Foreskin melanocyte (primary cell): ENCODE measurements at places on chromosomes 1 and 21.

GRCh38 chr1:153553830-153554541 lies 4.9 kb upstream of the S100A3 start:
- DNase-seq: no peak

- no peak for DNase-seq
Observed at GRCh38 chr1:205576805-205577761, 54.7 kb downstream of the ELK4 start.

GRCh38 chr21:34020005-34020847 lies 53.2 kb upstream of the MRPS6 start:
- DNase-seq: no peak

- DNase-seq: no peak
Observed at GRCh38 chr1:215539803-215540570, 27.1 kb upstream of the KCTD3 start.

- DNase-seq: no peak
Observed at GRCh38 chr1:72066431-72066830, 215.9 kb downstream of the NEGR1 start.

- DNase-seq: no peak
Observed at GRCh38 chr1:72109916-72110315, 172.4 kb downstream of the NEGR1 start.

DNA sequence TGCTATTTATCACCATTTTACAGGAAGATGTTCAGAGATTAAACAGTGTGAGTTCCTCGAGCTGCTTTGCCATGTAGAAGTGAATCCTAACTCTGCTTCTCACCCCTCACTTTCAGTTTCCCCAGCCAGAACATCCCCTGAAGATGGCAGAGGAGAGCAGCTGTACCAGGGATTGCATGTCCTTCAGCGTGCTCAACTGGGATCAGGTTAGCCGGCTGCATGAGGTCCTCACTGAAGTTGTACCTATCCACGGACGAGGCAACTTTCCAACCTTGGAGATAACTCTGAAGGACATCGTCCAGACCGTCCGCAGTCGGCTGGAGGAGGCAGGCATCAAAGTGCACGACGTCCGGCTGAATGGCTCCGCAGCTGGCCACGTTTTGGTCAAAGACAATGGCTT lies 16.9 kb downstream of the TENT5C start:
- no peak for DNase-seq

- no peak for DNase-seq
Observed at GRCh38 chr1:196450143-196451095, 157.8 kb downstream of the KCNT2 start.

DNA sequence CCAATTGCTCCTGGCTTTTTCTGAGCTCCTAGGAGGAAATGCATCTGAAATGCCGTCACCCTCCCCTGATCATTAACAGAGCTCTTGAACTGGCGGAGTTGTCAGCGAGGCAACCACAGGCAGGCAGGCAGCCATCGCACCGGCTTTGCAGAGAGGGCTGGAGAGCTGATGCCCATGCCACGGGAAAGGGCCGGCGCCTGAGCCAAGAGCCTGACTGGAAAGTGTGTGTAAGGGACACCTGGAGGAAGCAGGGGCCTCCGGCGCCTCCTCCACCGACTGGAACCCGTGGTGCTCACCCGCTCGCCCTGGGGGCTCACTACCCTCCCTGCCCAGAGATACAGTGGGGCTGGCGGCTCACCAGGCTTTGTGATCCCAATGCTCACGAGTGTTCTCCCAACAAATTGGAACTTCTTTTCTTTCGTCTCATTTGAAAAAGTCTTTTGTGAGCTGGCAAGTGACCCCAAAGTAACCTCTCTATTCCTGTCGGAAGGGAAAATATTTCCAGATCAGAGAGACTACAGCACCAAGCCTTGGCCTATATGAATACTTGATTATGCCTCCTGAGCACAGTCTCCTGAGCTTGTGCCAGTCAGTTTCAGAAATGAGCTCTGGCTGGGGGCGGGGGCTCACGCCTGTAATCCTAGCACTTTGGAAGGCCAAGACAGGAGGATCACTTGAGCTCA lies 97.7 kb upstream of the SLC25A33 start:
- DNase-seq: peak; percentile 99

GRCh38 chr1:201893431-201893830 lies 4.7 kb downstream of the SHISA4 start:
- no peak for DNase-seq

DNA sequence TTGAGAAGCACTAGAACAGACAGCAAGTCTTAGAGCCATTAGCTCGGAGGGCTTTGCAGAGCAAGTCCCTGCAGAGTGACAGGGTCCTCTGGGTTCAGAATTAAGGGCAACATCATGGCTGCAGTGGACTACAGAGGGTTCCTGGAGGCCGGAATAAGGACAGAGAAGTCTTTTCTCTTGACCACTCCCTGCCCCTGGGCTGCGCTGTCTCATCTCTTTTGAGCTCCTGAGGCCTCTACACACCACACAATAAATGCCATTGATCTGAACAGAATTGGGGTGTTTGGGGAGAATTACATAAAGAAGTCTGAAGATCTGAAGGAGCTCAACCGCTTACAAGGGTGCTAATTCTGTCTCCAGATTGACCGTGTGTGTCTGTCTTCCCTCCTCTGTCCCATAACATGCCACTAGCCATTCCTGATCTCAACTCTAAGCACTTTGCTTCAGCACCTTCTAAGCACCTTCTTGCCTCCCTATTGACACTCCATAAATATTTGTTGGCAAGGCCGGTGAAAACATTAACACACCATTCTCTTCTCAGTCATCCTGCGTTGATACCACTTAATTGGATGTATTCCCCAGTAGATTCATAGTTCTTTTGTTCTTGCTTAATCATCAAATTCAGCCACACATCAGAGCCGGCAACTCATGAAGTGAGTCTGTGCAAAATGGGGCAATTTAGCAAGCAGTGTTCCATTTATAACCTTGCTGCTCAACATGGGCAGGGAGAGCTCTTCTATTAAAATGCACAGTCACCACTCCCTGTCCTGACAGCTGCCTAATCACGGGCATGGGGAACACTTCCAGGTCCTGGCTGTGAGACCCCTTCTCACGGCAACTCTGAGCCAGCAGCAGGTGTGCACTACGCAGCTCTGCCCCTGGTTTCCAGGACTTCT lies 49.7 kb downstream of the NMNAT2 start:
- no peak for DNase-seq

- DNase-seq: peak; percentile 62
Observed at GRCh38 chr1:9086045-9086444, 16.6 kb upstream of the SLC2A5 start.

GRCh38 chr1:245153552-245154428 lies 995 bp upstream of the KIF26B start:
- DNase-seq: no peak

DNA sequence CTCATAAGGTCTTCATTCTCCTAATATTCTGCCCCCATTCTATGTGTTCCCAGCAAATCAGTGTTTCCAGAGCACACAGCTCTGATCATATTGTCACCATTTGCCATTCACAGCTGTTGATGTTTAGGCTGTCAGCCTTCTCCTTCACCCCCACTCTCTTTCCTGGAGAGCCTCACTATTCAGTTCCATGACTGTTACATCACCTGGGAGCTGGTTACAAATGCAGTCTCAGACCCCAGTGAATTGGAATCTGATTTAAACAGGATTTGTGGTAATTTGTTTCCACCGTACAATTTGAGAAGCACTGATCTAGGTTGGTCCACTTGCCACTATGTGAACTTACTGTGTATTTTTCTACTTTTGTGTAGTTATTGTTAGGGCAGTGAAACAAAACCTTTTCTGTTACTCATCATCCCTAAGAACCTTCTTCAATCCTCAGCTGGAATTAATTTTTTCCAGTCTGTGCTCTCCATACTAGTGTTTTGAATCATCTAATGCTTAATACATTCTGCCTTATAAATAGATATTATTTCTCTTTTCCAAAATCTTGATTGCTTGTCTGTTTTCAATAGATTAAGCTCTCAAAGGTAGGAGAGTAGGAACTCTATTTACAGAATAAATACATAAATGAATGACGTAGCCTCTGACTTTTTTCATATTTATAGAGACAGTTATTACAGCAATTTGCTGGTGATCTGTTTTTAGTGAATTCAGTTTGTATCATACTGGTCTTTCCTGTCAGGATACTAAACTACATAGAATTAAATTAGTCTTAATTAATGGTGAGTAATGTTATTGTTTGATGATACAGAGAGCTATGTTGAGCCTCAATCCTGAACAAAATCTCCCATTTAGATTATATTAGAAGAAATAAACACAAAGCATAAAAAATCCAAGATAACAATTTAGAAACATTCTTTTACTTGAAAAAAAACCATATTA lies 8.1 kb downstream of the SNX7 start:
- DNase-seq: no peak

- DNase-seq: no peak
Observed at GRCh38 chr21:33010931-33011330, 14.8 kb upstream of the OLIG2 start.

DNA sequence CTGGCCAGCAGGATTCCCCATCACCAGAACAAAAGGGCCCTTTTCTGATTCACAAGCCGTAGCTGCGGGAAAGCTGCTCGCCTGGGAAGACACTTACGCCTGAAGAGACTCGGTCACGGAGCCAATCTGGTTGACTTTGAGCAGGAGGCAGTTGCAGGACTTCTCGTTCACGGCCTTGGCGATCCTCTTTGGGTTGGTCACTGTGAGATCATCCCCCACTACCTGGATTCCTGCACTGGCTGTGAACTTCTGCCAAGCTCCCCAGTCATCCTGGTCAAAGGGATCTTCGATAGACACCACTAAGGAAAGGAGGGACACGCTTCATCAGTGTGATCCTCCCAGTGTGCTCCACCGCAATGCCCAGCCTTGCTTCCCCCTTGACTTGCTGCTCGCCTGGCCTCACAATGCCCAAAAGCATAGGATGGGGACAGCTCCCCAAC lies 14.7 kb downstream of the ENO1 start:
- no peak for DNase-seq

- DNase-seq: no peak
Observed at GRCh38 chr1:101995984-101996745, 561 bp downstream of the OLFM3 start.

DNA sequence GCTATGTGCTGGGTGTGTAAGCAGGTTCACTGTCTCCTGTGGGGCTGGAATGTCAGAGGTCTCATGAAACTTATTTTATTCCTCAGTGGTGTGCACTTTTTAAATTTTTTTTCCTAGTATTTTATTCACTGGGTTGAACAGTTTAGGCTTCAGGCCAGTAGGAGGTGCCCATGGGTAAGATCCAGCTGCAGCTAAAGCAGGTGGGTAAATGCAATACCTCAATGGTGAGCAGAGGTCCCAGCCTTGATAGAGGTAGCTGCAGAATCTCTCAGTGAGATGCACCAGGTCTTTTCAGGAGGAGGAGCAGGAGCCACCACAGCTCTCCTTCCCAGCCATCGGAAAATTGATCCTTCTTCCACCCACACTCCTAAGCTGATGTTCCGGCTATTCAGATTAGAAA lies 12.6 kb upstream of the OR6N2 start:
- no peak for DNase-seq

DNA sequence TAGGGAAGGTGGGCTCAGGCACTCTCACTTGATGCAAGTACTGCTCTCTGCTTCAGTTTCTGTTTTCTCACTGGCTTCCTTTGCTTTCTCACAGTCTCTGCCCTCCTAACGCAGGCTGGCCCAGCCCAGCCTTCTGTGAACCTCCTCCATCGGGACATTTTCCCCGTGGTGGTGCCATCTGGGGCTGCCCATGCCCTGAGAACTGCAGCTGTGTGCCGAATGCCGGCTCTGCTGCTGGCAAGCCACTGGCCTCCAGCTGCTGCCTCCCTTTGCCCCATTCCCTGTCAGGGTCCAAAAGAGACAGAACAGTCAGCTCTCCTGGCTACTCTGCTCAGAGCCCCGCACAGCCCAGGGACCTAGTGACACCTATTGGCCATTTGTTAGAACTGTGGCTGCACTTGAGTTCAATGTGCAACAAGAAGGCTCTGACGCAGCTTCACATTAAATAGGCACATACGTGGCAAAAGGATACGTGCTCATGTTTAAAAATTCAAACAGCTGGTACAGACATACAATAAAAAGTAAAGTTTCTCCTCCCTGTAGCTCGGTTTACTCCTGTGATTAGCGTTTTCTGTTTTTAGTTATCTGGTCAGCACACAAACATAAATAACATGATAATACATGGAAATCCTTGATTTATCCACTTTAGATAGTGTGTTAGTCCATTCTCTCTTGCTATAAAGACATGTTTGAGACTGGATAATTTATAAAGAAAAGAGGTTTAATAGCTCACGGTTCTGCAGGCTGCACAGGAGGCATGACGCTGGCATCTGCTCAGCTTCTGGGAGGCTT lies 46.6 kb downstream of the FCRL5 start:
- peak; percentile 28 for DNase-seq

- no peak for DNase-seq
Observed at GRCh38 chr1:66493731-66494130, 40.2 kb upstream of the SGIP1 start.

- DNase-seq: no peak
Observed at GRCh38 chr21:45234965-45235364, 52.7 kb downstream of the POFUT2 start.

- DNase-seq: no peak
Observed at GRCh38 chr1:223760833-223761232, 48.5 kb downstream of the CAPN2 start.

- peak; percentile 88 for DNase-seq
Observed at GRCh38 chr1:85580872-85581801, 576 bp downstream of the CCN1 start.

DNA sequence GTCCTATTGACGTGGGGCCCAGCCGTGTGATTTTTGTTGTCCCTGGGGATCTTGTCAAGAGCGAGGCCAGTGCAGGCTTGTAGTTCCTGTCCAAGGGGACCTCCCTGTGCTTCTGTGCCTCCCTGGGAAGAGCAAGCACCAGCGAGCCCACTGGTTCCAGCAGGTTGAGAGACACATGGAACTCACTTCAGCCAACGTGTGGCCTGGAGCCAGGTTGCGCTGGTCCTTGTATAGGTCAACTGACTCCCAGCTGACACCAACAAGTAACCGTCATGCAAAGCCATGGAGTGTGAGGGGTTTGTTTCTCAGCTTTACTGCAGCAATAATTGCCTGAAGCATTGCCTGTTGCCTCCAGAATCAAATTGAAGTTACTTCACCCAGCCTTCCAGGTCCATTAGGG lies 63.0 kb downstream of the DISP3 start:
- no peak for DNase-seq

DNA sequence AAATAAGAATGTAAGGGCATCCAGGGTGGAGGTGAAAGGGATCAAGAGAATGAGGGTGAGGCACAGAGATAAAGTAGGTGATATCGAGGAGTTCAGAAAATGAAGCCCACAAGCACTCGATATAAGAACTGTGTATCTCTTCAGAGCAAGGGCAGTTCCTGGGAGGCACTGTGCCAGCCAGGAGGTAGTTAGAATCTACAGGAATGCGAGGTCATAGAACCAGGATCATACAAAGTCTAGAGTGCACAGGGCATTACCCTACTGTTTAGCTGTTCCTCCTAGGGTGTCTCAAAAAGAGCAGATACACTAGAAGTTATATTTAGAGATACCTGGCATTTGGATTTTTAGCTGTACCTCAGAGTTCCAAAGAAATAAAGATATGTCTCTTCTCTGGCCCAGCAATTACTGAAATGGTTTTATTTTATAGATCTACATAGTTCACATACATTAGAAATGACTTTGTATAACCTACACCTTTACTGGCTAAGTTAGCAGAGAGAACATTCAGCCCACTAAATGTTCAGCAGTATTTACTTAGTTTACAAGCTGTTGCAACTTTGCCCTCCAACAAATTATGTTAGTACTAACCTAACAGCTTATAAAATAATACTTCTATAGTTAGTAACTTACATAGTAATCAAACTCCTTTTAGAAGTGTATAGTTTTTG lies 1.6 kb downstream of the OVAAL start:
- no peak for DNase-seq
